ENCODE measurements at places on chromosomes 1 and 21.

DNA sequence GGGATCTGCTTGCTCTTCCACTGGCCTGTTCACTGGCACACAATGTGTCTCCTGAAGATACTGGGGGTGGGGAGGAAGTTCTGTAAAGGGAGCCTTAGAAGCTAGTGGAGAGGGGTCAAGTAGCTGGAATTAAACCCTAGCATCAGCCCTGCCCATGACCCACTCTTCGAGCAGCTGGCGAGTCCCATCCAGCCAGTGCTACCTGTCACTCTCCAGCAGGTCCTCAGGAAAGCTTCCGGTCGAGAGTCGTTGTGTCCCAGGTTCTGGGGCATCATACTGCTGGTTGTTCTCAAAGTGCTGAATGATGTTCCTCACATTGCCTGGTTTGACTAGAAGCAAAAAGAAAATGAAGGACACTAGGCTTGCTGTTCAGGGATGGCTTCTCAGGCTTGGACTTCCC is 30.9 kb downstream of the LRRC71 start:
- DNase-seq = no peak

GRCh38 chr1:184685116-184685515 is 69.5 kb downstream of the EDEM3 start:
- no peak for DNase-seq

GRCh38 chr1:54218883-54219687 is 19.1 kb downstream of the MRPL37 start:
- no peak for DNase-seq

- peak; percentile 69 for DNase-seq
These were observed 30.7 kb downstream of the NOL9 start for GRCh38 chr1:6523566-6523965.

DNA sequence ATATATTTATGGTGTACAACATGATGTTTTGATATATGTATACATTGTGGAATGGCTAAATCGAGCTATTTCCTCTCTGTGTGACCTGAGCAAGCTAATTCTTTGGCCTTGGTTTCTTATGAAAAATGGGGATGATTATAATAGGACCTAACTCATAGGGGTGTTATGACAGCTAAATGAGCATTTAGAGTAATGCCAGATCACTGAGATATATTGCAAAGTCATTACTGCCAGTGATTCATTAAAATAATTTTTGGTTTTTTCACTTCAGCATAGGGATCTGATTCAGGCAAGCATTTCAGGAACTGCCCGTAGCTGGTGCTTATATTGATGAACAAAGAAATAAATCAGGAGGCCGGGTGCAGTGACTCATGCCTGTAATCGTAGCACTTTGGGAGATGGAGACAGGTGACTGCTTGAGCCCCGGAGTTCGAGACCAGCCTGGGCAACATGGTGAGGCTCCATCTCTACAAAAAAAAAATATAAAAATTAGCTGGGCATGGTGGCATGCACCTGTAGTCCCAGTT is 30.7 kb downstream of the DAB1 start:
- DNase-seq = no peak

GRCh38 chr1:228378873-228379460 is 27.7 kb downstream of the TRIM11 start:
- no peak for DNase-seq

DNA sequence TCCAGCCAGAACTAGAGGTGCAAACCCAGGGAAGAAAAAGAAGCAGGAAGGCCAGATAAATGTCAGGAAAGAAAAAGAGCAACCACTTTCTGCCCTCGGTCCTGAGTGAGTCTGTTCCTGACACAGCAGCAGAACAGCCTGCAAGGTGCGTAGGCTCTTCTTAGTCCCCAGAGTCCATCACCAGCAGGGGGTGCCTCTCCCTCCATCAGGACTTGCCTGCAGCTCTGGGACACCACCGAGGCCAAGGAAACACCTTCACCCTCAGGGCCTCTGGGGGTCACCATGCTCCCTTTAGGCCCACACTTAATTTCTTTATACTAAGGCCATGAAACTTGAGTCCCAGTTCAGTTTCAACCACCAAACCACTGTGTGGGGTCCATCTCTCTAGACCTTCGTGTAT is 43.7 kb upstream of the NFASC start:
- DNase-seq = peak; percentile 62

DNA sequence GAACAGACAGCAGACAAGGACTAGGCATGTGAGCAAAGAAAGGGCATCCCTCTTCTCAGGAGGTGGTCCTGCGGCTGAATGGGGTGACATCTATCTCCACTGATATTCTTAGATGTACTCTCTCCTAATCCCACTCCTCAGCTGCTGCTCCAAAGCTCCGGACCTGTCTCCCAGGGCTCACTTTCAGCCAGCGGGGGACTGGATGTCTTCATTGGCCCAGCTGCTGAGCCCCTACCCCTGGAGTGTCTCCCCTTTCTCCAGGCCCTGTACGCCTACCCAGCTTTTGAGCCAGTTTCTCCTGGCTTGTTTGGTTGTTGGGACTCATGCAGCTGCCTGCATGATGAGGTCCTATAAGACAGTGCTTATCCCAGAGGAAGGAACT is 28.8 kb upstream of the CSF1 start:
- DNase-seq = no peak

- DNase-seq = no peak
These were observed 417.7 kb upstream of the KAZN start for GRCh38 chr1:14180738-14181137.

DNA sequence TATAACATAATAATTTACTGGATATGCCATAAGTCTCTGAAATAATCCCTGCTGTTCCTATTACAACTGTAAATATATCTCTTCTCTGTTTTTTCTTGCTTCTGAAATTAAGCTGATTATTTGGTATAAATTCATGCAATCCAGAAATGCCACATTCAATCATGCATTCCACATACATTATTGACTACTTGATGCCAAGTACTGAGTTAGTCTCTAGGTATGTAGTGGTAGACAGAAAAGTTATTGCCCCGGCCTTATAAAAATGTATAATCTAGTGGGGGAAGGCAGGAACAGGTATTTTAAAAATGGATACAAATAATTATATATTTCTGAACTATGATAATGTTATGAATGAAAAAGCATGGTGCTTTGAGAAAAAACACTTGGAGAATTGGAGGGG is 338.6 kb upstream of the SNX7 start:
- DNase-seq = no peak

DNA sequence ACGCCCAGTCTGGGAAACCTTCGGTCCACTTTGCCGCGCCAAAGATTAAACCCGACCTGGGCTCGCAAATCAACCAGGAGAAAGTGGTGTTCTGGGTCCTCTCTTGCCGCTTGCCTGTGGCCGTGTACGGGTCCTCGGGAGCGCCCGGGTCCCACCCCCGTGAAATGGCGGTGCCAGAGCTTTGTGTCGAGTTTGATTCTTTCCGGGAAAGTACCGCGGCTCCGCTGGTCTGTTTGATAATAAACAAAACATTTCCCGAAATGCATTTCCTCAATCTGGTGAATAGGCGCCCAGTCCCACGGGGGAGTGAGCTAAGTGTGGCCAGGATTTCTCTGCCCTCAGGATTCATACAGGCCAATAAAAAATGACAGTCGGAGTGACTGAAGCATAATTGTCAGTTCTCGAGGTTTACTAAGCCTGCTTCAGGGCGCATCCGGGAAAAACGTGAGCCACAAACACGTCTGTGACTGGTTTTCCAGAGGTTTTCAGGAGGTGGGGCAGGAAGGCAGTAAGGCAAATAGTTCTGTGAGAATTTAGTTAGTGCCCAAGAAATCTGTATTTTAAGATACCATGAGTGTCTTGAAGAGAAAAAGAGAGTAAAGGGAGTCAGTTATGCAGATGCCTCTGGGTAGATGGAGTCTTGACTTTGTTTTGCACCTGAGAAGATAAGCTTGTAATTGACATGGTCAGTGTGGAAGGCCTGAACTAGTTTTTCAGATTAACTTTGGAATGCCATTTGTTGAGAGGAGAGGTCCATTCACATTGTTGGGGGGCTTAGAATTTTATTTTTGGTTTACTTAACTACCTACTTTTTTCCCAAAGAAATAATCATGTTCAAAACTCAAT is 675 bp downstream of the IFNAR1 start:
- DNase-seq = peak; percentile 73

GRCh38 chr1:210627755-210628154 is 299.1 kb downstream of the HHAT start:
- no peak for DNase-seq

GRCh38 chr1:41462680-41463004 is 21.8 kb downstream of the EDN2 start:
- DNase-seq = no peak

GRCh38 chr1:94980582-94981574 is 54.0 kb upstream of the CNN3 start:
- peak; percentile 50 for DNase-seq

DNA sequence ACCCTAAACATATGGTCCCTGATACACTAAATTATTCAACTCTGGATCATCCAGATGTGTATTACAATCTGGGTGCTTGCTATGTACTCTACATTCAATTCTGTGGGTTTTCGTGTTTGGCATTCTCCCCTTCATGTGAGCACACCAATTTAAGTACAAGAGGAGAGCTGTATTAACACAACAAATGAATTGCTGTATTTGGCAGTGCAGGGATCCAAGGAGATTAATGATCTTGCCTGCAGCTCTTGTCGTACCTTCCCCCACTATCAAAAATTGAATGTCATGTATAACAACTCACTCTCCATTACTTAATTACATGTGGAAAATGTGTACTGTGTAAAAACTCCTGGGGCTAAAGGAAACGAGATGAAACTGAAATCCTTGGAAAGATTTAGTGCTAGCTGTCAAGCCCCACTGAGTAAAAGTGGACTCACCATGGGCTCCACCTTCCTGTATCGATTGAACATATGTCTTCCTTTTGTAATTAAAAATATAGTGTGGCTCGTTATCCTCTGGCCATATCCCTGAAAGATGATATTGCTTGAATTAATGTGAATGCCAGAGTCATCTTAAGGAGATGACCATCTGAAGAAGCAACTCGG is 172.2 kb upstream of the L1TD1 start:
- no peak for DNase-seq

Measured in cardiac muscle cell (in vitro differentiated cells and primary cell).